ENCODE measurements at places on chromosomes 3 and 15.
A peak's percentile ranks its signal among the peaks of the same experiment; 100 is the strongest.

GRCh38 chr3:72782521-72782920, 65.7 kb downstream of the SHQ1 start:
- no peak for DNase-seq

DNA sequence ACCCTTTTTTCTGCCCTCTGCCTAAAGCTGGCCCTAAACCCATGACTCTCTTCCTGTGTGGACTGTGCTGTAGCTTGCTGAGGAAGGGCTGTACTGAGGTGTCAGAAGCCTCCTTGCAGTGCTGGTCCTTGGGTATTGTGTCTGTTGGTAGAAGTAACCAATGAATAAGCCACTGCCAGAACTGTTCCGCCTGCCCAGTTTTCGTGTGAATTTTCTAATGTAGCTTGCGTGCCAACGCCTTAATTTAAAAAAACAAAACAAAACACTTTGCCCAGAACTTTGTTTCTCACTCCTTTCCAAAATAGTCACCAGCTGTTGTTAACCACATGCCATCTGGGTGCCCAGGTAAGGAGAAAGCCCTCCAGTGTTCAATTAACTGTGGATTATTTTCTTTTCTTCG, 101.9 kb downstream of the KLHL25 start:
- DNase-seq, result no peak

DNA sequence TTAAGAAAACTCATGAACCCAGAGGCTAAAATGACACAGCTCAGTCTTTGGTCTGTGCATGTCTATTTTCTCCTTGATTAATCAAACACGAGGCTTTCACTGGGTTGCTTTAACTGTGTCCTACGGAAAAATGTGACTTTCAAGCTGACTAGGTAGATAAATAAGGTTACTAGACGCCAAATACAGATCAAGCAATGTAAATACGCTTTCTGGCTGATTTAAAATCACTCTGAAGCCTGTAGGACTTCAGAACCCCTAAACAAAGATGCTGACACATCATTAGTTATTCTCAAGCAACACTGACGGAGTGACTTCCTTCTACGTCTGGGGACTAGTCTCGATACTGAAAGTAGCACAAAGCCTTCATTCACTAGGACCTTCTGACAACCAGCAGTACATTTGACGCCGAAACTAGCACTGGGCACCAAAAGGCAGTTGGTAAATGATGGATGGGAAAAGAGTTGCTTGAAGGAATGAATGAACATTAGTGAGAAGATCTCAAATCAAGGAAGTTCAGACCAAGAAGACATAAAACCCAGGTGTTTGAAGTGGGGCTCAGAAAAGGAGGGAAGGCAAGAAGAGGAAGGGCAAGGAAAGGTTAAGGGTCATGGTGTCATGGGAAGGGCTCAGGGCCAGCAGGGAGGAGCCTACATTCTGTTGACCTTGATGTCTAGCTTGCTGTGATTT, 67.1 kb upstream of the CDV3 start:
- no peak for DNase-seq

DNA sequence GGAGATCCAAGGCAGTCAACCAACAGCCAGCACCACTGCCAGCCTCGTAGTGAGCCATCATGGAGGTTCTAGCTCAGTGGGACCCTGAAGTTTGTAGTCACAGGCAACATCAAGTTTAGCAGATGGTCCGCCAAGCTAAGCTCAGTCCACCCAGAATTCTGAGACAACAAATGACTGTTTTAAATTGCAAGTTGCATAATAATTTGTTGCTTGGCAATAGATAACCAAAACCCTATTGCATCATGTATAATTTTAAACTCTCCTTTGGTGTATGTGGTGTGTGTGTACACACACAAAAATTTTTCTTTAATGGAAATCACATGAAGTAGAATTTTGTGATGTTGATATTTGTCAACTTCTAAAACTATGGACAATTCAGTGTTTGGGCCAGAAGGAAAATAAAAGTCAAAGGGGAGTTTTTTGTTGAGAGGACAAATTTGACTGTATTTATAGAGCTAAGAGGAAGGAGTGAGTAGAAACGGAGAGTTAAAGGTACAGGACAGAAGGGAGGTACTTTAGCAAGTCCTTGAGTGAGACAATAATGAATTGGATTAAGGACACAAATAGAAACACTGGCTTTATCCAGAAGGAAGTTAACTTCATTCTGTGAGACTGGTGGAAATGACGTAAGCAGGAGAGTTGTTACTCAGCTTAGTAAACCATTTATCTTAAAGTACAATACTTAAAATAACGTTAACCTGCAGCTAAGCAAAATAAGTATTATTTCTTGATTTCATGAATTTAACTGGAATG, 83.6 kb downstream of the NCEH1 start:
- DNase-seq, result no peak

GRCh38 chr3:57393977-57394376, 101.5 kb upstream of the ASB14 start:
- DNase-seq, result no peak

DNA sequence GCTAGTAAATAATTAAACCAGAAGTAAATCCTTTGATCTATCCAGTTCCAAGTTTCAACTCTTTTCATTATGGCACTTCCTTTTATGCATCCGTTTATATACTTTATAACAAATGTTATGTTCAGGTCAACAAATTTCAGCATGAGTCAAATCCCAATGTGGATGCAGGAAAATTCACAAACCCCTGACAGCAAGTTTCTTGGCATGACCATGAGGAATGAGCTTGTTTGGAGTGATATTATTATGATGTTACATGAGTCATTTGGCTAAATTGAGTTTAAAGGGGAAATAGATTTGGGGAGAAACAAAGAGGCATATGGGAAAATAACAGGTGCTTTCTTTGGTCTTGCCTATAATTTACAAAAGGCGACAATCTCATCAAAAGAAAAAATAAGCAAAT, 32.1 kb upstream of the KCNMB2 start:
- DNase-seq, result no peak

DNA sequence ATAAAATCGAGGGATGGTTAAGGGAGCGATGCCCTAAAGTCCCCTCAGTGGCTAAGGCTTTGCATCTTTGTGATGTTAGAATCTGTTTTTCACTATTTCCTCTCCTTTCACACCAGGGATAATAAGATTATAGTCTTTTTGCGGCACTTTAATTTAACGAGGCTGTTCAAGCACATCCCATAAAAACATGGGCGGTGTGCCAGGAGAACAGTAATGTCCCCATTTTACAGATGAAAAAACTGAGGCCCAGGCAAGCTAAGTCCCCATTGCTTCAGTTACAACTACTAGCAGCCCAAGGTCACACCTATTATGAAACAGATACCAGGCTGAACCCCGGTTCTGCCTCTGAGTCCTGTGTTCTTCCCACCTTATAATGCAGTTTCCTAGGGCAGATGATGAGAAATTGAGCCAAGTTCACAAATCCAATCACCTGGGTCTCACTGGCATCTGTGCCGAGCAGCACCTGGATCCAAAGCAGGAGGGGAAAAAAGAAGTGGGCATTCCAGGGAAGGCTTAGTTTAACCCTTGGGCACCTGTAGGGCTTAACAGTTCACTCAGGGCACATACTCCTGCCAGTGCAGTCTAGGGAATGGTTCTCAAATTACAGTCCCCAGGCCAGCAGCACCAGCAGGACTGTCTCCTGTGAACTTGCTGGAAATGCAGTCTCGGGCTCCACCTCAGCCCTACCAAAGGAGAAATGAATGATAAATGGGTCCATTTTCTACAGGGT, 169.3 kb downstream of the RAB11A start:
- DNase-seq, result no peak

GRCh38 chr15:83164111-83164770, 43.4 kb downstream of the HDGFL3 start:
- no peak for DNase-seq

DNA sequence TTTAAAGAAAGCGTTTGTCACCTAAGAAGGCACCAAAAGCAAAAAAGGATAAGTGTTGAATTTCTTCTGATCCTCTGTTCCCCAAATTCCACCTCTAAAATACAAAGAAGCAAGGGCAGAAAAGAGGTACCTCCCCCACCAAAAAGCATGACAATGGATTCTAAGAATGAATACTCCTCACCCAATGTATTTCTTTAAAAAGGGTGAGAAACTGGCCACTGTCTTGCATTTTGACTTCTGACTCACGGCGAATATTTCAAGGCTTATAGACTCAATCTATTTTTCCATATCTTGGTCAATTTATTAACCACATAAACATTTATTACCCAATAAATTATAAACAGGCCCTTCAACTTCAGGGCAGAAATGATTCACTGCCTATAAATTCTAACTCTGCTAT, 131.1 kb downstream of the NR1I2 start:
- DNase-seq, result no peak

DNA sequence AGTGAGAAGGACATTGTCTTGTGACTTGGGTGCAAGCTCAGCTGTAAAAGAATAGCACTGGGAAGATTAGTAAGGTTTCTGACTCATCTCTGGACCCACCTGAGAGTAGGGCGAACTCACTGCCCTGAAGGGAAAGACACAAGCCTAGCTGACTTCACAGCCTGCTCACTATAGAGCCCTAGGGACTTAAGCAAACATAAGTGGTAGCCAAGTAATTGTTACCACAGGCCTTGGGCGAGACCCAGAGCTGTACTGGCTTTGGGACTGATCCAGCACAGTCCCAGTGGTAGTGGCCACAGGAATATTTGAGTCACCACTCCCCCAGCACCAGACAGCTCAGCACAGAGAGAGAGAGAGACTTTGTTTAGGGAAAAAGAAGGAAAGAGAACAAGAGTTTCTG, 429.9 kb downstream of the TBL1XR1 start:
- no peak for DNase-seq

- peak; percentile 20 for DNase-seq
These were observed 57.0 kb downstream of the NEK10 start for GRCh38 chr3:27312044-27312668.

- no peak for DNase-seq
These were observed 24.4 kb downstream of the LARP6 start for GRCh38 chr15:70829371-70830166.

DNA sequence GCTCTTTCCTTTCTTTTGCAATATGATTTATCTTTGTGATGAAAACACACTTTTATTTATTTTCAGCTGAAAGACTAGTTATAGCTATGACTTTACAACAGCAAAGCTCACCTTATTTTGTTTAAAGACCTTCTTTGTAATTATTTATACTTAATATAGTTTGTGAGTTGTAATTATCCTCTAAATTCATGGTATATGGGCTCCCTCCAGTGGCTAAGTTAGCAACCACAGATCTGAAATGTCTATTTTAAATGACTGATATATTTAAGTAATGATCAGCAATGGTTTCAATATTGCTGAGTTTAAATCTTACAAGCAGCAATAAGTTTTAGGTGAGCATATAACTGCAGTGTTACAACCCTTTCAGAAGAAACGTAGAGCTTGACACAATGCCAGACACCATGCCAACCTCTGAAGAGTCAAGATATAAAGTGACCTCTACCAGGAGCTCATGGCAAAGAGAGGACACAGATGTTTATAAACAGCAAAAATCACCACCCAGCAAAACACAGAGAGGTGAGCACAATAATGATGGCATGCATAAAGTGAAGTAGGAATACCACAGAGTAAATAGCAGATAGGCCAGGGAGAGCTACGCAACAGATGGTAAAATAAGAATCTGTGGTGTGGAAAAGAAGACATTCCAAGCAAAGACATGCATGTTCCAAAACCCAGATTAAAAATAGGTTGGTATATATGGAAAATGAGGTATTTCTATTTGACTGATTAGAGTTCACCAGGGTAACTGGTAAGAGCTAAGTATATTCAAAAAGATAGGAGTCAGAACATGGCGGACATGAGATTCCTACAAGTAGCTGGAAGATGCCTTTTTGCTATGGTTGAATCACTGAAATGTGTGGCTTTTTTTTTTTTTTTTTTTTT, 143.7 kb upstream of the ZNF385D start:
- DNase-seq, result no peak

DNA sequence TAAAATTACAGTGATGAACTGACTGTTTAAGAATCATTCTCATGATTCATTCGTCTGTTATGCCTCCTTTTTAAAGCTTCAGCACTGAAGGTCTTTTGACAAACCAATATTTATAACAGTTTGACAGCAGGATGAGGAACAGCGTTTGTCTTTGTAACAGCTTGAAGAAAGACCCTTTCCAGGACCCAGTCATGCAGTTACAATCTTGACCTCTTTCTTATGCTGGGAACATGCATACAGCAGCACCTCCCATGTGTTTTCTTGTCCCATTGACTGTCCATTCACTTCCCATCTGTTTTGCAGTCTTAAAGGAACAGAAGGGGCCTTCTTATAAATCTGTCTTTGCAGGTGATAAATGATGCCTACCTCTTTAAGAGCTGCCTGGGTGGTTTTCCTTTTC, 87.2 kb downstream of the OPA1 start:
- no peak for DNase-seq

GRCh38 chr3:101936419-101937356, 87.4 kb downstream of the NFKBIZ start:
- no peak for DNase-seq

DNA sequence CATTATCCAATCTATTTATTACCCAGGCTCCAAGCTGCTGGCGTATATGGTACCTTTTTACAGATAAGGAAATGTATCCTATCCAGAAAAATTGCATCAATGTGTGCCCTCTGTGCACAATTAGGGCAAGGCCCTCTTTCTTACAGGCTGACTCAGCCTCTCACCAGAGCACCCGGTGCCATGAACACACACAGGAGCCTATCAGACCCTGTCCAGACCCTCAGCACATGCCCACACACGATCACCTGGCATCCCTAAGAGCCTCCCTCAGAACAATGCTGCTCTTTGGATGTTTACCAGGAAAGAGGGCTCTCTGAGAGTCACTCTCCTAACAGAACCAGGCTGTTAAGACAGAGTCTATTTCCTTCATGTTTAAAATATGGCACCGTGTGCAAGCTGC, 460.0 kb upstream of the TBL1XR1 start:
- DNase-seq, result no peak

GRCh38 chr15:78714890-78715289, 73.9 kb upstream of the CHRNB4 start:
- DNase-seq, result no peak

DNA sequence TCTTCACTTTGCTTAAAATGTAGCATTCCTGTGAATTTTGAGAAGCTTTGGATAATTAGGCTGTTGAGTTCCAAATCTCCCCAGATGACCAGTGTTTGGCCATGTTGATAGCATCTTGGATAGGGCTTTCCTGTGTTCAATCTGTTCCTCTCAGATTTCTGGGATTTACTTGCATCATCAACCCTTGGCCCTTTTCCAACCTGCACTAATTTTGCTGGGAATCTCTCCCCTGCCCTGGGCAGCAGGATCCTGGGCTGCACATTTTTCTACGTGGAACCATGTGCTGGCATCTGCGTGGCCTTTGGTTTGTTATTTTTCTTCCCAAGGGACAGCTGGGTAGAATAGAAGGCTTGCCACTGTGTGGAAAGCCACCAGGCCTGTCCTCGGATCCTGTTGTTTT, 75.4 kb upstream of the PLXNA1 start:
- no peak for DNase-seq

- DNase-seq, result no peak
These were observed 810 bp downstream of the TMEM62 start for GRCh38 chr15:43134157-43134635.

DNA sequence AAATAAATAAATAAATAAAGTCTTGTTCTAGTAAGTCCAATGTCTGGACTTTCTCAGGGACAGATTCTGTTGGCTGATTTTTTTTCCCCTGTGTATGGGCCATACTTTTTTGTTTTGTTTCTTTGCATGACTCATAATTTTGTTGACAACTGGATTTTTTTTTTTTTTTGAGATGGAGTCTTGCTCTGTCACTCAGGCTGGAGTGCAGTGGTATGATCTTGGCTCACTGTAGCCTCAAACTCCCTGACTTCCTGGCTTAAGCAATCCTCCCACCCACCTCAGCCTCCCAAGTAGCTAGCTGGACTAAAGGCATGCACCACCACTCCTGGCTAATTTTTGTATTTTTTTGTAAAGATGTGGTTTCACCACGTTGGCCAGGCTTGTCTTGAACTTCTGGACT, 38.9 kb downstream of the TICRR start:
- no peak for DNase-seq
